ENCODE measurements at places on chromosomes 4 and X. TPM values are rescaled to one million over a fixed set of nuclear protein-coding genes. Genes with fewer than 3 reads are reported as not detected.

- no peak for DNase-seq
Measured at GRCh38 chr4:111675746-111676145, 469.5 kb upstream of the FAM241A start.

The FAM149A gene
- 13.1 TPM for total RNA-seq

DNA sequence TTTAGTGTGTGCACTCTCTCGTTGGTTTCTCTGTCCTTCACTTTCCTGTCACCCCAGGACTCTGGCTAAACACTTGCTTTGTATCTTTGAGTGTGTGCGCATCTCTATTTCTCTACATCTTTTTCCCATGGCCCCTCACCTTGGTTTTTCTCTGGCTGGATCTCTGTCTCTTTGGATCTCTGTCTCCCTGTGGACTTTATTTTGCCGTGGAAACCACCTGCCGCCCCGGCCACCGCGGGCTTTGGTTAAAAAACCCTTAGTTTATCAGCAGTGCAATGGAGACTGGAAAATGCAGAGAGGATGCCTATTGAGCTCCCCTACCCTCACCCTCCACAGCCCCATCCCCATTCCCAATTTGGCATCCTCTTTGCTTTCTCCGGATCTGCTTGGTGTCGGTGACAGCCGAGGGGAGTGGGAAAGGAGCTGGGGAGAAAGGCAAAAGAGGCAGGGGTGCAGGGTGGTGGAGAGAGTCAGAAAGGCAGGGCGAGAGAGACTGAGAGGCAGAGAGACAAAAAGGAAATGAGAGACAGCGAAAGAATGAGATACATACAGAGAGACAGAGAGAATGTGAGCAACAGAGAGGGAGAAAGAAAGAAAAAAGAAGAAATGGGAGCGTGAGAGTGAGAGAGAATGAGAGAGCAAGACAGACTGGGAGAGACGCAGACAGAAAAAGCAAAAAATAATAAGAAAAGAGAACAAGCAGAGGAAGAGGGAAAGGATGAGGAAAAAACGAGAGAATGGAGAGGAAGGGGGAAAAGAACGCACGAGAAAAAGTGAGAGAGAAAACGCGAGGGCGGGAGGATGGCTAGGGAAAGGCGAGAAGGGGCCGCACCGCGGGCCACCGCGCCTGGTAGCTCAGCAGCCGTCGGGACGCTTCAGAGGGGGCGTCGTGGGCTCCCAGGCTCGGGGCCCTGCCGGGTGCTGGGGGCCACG lies 688 bp downstream of the GPR101 start:
- no peak for DNase-seq

The CACNA1F gene
- 0.32 TPM for total RNA-seq

DNA sequence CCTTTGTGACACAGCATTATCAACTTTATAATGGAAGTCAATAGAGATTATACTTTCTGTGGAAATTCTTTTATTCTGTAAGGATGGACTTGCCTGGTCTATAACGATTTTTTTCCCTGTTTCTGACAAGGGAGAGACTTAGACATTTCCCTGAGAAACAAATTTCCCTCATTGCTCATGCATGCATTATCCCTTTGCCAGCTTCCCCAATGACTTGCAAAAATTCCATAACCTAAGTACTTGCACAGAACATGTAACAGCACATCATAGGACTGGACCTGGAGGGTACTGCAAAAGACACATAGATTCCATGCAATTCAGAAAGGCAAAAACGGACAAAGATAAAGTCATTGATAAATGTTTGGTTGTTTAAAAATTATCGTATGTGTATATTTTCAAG lies 166.7 kb downstream of the FHIP1A start:
- DNase-seq: no peak

GRCh38 chrX:13898603-13899002 lies 81.7 kb upstream of the GPM6B start:
- DNase-seq: no peak

The MAGED4 gene
- total RNA-seq: 5.7 TPM

DNA sequence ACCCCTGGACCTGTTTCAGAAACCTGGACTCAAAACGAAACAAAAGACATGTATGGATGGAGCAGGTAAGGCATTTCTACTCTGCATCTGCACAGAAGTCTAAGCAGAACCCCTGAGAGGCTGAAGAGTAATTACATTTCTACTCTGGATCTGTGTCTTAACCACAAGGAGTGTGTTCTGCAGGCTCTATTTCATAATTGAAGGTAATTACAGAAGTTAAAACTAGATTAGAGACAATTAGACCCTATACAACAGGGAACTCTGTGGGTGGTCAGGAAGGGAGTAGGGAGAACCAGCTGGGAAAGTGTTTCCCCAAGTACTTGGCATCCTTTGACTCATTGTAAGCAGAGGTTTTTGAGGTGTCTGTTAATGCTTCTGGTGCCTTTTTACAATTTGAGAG lies 69.8 kb downstream of the IGSF1 start:
- DNase-seq: no peak

The MAGEH1 gene
- 16.0 TPM for total RNA-seq
